Activated CD8-positive, alpha-beta memory T cell treated with anti-CD3 and anti-CD28 coated beads for 48 hours (primary cell): ENCODE measurements at places on chromosomes 2 and 18.

DNA sequence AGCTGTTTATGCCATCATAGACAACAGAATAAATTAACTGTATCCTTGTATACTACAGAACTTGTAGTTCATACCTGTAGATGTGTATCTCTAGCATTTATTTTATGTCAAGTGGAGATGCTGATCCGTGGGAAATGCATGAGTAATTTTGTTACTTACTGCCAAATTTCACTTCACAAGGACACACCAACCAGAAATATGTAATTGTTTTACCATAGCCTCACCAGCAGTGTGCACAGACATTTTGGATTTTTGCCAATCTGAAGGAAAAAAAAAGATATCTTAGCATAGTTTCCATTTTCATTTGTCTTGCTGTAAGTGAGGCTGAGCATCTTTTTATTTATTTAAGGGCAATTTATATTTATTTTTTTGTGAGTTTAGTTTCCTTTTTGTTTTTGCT is 265.1 kb upstream of the OSR1 start:
- DNase-seq = no peak

- no peak for DNase-seq
Observed at GRCh38 chr2:63514237-63514716, 74.0 kb downstream of the WDPCP start.

DNA sequence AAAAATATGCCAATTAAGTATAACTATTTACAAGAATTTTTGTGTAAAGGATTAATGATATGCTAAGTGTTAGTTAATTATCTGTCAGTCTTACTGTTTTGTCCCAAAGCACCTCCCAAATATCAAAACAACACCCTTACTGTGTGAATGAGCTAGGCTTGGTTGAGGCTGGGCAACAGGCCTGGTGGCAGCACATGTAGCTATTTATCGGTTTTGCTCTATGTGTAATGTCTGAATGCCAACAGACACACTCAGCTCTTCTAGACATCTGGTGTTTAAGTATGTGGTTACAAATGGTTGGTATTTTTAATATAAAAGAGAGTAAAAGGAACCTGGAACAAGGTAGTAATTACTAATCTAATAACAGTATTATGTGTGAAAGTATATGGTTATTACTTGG is 175.3 kb downstream of the RAB3GAP1 start:
- DNase-seq = no peak

GRCh38 chr2:134420259-134420658 is 166.4 kb downstream of the MGAT5 start:
- DNase-seq = no peak

- no peak for DNase-seq
Observed at GRCh38 chr2:204452464-204453023, 92.7 kb upstream of the PARD3B start.
